ENCODE measurements at places on chromosomes 2 and 18.

DNA sequence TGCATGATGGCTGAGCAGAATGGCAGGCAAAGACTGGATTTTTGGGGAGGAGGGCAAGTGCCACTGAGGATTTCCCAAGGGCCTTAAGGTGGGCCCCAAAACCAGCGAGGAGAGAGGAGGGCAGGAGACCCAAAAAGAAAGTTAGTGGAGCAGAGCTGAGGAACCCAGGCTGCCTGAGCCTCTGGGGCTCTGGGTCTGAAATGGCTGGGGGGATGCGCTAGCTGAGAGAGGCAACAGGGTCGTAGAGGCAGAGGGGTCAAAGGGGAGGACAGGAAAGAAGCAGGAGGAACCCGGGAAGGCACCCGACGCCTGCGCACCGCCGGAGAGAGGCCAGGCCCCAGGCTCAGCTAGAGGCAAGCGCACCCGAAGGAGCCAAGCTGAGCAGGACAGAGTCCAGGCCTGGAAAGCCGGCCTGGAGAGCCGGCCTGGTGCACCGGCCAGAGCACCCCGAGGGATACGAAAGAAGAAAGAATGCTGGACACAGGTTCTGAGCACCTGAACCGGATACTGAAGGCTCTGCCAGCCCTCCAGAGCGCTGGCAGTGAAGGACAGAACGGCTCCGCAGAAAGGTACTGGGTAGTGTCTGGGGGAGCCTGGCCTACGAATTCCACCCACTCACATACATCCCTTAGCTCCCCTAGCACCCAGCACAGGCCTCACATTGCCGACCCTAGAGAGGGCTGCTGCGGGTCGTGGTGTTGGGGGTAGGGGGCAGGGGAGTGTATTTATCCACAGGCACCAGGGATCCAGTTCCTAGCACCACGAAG is 39.5 kb upstream of the ATP6V1B1 start:
- DNase-seq, result no peak

DNA sequence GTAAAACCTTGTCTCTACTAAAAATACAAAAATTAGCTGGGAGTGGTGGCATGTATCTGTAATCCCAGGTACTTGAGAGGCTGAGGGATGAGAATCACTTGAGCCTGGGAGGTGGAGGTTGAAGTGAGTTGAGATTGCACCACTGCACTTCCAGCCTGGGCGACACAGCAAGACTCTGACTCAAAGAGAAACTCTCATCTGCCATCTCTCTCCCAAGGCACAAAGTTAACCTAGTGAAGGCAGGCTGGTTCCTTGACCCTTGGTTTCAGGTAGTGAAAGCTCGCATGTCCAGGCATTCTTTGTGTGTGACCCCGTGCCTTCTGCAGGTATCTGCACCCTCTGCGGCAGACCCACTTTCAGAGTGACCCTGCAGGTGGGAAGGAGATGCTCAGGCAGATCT is 100.0 kb downstream of the WDSUB1 start:
- DNase-seq, result no peak

- no peak for DNase-seq
Observed at GRCh38 chr2:3870222-3870621, 166.8 kb downstream of the DCDC2C start.

- DNase-seq, result no peak
Observed at GRCh38 chr2:69973335-69973735, 11.9 kb upstream of the ASPRV1 start.

- peak; percentile 56 for DNase-seq
Observed at GRCh38 chr2:30714811-30715709, 92.2 kb downstream of the CAPN13 start.

DNA sequence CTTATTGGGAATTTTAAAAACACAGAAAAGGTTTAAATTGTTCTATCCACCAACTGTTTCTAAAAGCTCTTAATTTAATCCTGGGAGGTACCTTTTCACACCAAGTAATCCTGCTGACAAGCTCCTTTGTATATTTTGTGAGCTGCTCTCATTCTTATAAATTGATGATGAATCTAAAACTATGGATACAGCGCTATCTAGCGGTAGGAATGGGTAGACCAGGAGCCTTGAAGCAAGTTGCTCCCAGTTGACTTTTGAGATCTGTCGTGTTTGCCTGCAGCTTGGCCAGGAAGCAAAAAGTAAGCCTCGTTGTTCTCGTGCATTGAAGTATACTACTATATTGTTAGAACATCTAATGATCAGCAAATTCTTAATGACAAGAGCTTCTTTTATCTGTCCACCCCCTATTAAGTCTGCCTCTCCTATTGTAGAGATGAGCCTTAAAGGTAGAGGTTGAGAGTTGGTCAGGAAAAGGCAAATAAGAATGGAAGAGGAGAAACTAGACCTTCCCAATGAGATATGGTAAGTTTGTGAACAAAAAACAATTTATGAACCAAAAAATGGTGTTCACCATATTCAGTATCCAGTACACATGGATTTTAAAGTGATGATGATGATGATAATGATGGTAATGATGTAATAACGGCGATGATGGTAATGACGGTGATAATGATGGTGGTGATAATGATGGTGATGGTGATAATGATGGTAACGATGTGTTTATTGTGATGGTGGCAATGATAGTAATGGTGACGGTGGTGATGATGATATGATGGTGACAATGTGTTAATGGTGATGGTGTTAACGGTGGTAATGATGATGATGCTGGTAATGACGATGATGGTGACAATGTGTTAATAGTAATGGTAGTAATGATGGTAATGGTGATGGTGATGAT is 212.1 kb upstream of the NCKAP5 start:
- DNase-seq, result peak; percentile 1

DNA sequence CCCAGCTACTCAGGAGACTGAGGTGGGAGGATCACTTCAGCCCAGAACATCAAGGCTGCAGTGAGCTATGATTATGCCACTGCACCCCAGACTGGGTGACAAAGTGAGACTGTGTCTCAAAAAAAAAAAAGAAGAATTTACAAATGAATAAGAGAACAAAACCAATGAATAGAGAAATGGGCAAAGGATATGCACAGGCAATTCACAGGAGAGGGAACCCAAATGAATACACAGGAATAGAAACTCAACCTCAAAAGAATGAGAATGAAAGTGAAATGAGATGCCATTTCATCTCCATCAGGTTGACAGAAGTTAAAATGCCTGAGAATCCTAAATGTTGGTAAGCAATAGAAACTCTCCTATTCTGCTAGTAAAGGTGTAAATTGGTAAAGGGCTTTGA is 40.2 kb downstream of the CFAP221 start:
- no peak for DNase-seq

DNA sequence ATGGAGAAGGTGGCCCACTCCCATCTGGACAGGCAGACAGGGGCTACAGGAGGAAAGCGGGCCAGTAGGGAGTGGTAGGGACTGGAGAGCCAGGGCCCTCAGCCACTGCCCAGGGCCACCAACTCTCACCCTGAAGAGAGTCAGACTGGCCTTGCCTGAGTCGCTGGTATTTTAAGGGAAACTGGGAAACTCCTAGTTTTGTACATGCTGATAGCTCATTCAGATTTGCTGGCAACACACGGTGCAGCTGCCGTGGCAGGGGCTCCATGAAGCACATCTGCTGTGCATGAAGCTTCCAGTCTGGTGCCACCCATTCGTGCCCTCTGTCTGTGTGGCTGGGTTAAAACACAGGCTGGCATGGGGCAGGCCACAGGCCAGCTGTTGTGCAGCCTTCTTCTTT is 137.3 kb upstream of the GLI2 start:
- DNase-seq, result peak; percentile 33

DNA sequence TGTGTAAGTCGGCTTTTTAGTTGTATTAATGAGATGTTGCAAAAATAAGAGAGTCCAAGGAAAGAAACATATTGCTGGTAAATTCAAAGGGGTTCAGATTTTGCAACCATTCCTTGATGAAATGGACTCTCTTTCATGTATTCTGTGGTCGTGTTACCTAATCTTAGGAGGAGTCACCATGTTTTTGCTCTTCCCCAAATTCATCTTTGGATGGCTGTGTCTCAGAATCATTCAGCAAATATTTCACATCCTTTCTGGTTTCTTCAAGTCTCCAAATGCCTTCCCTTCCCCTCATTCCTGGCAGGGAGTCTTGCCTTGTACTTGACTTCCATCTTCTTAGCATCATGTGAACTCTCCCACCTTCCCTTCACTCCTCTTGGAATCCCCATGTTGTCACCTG is 66.1 kb downstream of the PTPRM start:
- no peak for DNase-seq
